Activated CD8-positive, alpha-beta memory T cell treated with anti-CD3 and anti-CD28 coated beads for 24 hours (primary cell): ENCODE measurements at places on chromosomes 3 and 15.

GRCh38 chr3:122893754-122894668, 99.1 kb downstream of the SLC49A4 start:
- no peak for DNase-seq

DNA sequence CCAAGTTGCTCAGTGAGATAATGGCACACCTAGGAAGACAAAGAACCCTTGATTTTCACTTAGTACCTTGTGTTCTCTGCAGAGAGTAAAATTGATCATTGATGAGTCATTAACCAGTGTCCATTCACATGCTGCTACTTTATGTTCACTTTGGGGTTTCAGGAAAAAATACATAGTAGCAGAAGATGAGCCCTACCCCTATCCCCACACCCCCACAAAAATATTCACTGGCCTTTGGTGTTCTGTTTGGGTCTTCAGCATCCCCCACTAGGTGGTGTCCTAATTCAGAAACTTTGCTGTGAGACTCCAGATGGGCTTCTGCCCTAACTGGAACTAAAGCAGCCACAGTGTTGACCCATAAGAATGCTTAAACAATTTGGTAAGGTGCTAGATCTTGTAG, 178.8 kb downstream of the KLHL25 start:
- no peak for DNase-seq

DNA sequence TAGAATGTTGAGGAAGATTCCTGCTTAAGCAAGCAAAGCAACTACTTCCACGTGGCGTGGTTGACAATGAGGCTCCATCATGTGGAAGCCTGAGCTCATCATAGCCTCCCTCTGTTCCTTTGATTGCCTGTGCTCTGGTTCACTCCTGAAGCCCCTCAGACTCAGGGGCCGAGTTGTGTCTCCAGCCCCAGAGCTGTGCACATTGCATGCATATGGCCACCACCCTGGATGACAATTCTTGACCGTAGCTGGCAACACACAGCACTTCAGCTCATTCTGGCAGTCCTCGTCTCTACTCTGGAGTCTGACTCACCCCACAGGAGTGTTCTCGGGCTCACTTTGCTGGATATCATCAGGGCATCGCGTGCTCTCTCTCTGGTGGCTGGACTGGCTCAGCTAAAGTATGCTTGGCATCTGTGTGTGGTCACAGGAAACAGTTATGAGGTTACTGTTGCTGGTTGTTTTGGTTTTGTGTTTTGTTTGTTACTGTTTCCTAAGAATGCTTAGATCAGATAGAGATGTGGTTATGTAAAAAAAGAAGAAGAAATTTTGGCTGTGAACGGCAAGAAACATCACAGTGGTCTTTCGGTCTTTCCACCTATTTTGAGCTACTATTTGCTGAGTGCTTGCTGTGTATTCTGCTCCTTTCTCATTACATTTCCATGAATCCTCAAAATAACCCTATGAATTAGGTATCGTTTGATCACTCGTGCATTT, 41.6 kb upstream of the MRPS22 start:
- no peak for DNase-seq

- no peak for DNase-seq
Measured at GRCh38 chr3:85148036-85148435, 189.2 kb downstream of the CADM2 start.

DNA sequence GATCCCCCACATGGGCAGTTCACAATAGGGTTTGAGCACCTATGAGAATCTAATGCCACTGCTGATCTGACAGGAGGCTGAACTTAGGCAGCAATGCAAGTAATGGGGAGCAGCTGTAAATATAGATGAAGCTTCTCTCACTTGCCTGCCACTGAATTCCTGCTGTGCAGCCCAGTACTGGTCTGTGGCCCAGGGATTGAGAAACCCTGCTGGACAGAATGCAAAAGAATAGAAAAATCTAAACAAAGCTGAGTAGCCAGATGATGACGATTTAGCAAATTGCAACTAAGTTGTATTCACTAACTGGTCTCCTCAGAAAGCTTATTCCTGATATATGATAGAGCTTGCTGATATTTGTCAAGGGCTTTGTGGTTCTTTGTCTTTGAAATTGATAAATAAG, 34.3 kb upstream of the APH1B start:
- DNase-seq: no peak

DNA sequence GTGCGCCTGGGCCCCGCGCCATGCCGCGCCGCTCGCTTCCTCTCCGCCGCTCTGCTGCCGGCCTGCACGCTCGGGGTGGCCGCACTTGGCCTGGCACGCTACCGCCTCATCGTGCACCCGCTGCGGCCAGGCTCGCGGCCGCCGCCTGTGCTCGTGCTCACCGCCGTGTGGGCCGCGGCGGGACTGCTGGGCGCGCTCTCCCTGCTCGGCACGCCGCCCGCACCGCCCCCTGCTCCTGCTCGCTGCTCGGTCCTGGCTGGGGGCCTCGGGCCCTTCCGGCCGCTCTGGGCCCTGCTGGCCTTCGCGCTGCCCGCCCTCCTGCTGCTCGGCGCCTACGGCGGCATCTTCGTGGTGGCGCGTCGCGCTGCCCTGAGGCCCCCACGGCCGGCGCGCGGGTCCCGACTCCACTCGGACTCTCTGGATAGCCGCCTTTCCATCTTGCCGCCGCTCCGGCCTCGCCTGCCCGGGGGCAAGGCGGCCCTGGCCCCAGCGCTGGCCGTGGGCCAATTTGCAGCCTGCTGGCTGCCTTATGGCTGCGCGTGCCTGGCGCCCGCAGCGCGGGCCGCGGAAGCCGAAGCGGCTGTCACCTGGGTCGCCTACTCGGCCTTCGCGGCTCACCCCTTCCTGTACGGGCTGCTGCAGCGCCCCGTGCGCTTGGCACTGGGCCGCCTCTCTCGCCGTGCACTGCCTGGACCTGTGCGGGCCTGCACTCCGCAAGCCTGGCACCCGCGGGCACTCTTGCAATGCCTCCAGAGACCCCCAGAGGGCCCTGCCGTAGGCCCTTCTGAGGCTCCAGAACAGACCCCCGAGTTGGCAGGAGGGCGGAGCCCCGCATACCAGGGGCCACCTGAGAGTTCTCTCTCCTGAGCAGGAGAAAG, 951 bp downstream of the GPR62 start:
- DNase-seq: peak; percentile 80

GRCh38 chr3:42582474-42583070, 805 bp upstream of the SEC22C start:
- no peak for DNase-seq

- DNase-seq: no peak
Measured at GRCh38 chr15:58451826-58452225, 20.0 kb downstream of the LIPC start.

DNA sequence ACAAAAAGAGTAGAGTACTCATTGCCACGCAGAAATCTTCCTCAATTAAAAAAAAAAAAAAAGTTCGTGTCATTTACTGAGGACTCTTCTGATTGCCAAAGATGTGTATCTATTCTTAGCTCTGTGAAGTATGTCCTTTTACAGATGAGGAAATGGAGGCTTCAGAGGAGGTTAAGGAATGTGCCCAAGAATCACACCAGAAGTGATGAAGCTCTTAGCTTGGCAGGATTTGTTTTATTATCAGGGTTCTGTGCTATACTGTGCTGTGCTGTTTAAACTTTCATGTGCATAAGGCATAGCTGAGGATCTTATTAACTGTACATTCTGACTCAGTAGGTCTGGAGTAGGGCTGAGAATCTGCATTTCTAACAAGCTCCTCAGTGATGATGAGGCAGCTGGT, 665.2 kb upstream of the ADAMTS9 start:
- no peak for DNase-seq

DNA sequence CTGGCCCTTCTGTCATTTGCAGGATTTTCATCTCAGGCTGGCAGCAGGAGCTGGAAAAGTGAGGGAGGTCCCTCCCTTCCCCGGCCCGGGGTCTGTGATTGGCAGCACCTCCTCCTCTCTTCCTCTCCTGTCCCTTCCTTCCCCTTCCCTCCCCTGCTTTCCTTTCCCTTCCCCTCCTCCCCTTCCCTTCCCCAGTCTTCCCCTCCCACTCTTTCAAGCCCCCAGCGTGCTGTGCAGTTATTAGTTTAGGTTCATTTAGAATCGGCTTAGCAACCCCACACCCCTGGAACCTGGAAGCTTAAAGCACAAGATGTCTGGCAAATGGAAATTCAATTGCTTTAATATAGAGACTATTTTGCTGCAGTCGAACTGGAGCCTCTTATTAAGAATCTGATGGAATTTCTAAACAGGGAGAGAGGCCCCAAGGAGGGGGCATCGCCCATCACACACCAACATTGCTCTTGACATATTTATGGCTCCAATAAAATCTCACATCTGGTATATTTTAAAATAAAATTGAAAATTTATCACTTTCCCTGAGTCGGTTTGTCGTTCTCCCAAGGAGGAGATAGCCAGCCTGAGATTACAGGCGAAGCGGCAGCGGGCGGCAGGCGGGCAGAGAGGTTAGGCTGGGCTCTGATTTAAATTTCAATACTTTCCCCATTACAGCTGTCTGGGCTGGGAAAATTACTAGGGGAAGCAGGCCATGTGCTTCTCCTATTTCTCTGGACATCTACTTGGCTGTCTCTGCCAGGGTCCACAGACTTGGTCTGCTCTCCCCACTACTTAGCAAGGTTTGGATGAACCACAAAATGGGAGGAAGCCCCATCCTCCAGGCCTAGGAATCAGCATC, 98.9 kb downstream of the LINGO1 start:
- DNase-seq: no peak

DNA sequence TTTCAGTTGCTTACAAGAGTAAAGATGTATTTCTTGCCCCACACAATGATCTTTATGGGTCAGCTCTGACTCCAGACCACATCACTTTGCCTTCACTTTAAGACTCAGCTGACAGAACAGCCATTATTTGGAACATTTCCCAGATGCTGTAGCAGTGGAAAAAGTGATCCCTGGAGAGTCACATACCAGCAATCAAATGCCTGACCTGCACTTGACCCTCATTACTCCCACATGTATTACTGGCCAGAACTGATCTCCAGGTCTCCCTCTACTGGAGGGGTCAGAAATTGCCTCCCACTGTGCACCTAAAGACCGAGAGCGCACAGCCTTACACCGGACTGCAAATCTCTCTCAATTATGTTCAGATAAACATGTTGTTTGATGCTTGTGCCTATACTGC, 88.6 kb upstream of the ZNF385D start:
- DNase-seq: no peak

GRCh38 chr15:76776480-76776879, 128.7 kb downstream of the SCAPER start:
- no peak for DNase-seq

- no peak for DNase-seq
Measured at GRCh38 chr3:112308151-112308911, 14.3 kb upstream of the SLC9C1 start.

GRCh38 chr15:30824518-30825195, 79.1 kb upstream of the FAN1 start:
- DNase-seq: no peak

- DNase-seq: no peak
Measured at GRCh38 chr3:155517903-155518302, 224.4 kb upstream of the STRIT1 start.

DNA sequence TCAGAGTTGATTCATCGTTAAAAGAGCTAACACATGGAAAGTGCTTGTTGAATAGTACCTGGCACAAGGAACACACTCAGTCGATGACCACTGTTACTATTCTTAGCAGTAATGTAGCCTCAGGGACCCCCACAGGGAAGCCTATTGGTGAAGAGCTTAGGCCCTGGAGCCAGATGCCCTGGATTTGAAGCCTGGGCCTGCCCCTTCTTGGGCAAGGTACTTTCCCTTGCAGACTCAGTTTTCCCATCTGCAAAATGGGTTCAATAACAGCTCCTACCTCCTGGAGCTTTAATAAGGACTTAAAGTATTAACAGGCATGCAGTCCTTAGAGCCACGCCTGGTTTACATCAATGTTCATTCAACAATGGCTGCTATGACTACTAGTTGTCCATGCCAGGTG, 96.9 kb upstream of the WNT5A start:
- no peak for DNase-seq

DNA sequence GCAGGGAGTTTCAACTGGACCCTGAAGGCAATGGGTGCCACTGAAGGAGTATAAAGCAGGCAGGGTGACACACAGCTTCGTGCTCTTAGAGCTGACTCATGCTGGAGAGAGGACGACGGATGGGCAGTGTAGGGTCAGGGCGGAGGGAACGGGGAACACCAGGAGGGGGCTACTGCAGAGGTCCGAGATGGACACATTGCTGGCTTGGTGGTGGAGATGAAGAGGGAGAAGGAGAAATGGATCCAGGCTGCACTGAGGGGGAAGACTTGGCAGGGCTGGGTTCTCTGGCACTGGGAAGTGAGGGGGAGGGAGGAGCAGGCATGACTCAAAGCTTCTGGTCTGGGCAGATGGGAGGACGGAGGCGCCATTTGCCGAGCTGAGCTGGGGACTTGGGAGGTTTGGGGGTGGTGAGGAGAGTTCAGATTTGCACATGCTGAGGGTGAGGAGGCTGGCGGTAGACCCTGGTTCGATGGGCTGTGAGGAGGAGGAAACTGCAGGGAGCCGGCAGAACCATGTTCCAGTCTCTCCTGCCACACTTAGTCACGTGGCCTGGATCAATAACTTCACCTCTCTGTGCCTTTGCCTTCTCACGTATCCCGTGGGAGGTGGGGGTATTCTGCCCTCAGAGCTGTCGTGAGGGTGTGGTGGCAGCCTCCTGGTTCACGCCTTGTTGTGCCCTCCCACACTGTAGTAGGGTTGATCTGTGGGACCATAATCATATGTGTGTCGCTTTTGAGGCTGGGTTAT, 4.6 kb upstream of the KCTD6 start:
- no peak for DNase-seq

DNA sequence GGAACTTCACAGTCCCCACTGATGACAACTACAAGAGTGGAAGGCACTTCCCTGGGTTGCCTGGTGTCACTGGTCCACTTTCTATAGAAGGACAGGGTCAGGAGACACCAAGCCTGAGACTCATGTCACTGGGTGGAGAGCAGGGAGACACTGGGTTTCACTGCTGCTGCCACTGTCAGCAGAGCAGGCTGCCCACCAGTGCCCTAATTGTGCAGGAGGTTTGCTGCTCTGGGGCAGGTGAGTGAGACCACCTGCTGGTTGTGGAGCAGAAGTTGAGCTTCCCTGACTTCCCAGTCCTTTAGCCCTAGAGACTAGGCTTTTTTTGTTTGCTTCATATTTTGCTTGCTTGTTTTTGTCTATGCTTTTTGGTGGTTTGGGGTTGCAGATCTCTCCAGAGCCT, 528.4 kb upstream of the RGMA start:
- no peak for DNase-seq

- peak; percentile 79 for DNase-seq
Measured at GRCh38 chr3:141243271-141243707, 11.7 kb downstream of the PXYLP1 start.

DNA sequence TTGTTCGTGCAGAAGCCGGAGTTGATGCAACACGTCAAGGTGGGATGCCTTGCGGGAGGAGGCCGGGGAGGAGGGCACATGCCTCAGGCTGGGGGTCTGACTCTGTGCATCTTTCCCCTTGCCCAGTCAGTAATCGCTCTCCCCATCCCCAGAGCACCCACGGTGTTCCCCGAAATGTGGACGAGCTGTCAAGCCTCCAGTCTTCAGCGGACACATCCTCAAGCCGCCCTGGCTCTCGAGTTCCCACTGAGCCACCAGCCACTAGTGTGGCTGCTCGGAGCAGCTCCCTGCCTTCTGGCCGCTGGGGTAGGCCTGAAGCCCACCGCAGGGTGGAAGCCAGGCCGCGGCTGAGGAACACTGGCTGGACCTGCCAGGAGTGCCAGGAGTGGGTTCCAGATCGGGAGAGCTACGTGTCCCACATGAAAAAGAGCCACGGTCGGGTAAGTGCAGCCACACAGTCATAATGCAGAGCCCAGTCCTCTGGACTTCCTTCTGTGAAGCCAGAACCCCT, 18.7 kb upstream of the ALPK3 start:
- DNase-seq: peak; percentile 43

GRCh38 chr3:184716622-184717398, 4.9 kb upstream of the MAGEF1 start:
- peak; percentile 43 for DNase-seq
